CD4-positive, alpha-beta T cell treated with Interleukin-12 subunit alpha and Interleukin-12 subunit beta, for 1 hour (primary cell): ENCODE measurements at places on chromosomes 13 and 19.

DNA sequence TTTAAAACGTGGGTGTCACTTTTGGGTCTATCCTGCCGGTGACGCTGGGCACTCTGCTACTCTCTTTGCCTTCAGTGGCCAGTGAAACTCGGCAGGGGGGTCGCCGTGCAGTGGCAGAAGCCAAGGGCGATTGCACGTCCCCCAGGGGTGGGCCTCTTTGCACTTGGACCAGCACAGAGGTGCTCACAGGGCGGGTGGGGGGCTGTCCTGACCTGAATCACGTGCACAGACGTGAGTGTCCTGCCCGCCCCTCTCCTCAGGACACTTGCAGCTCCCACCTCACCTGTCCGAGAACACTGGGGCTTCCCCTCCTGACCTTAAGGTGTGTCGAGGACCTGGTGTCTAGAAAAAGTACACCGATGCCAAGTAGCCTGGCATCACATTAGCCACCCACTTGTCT is 16.1 kb downstream of the COL4A1 start:
- DNase-seq, result no peak

DNA sequence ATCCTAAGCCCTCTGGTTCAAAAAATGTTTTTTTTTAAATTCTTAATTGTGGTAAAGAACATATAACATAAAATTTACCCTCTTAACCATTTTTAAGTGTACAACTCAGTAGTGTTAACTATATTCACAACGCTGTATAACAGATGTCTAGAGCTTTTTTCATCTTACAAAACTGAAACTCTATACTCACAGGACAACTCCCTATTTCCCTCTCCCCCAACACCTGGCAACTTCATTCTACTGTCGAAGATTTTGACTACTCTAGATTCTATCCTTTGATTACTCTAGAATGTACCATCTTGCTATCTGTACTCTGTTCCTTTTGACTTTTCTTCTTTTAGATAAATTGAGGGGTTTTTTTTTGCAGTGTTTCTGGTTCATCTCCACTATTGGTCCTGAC is 200.4 kb downstream of the KLF12 start:
- no peak for DNase-seq

- DNase-seq, result peak; percentile 29
Observed at GRCh38 chr13:35157143-35157755, 215.2 kb downstream of the NBEA start.

GRCh38 chr13:96229356-96229755 is 139.4 kb downstream of the HS6ST3 start:
- no peak for DNase-seq
